ENCODE measurements at places on chromosomes 7 and 10.

- DNase-seq = no peak
These were observed 350.6 kb downstream of the TFEC start for GRCh38 chr7:115679976-115680375.

DNA sequence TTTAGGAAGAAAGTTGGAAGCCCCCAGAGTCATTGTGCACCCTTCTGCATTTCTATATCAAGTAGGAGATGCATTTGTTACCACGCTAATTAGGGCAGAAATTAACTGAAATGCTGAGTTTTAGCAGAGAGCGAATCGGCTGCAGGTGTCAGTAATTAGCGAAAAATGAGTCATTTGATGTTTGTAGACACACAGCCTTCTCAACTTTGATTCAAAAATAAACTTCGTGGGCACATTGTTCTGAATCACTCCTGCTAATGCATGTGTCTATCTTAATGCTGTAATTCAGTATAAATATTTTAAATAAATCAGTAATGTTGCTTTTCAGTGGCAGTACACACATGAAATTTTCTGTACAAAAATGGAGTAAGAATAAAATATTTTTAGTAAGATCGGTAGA lies 109.5 kb upstream of the CARD11 start:
- no peak for DNase-seq

- DNase-seq = no peak
These were observed at the start of gene AMPH for GRCh38 chr7:38630720-38631673. AMPH (minus strand) TSS chr7:38631373; CDS start chr7:38631351, 22 bp downstream.

DNA sequence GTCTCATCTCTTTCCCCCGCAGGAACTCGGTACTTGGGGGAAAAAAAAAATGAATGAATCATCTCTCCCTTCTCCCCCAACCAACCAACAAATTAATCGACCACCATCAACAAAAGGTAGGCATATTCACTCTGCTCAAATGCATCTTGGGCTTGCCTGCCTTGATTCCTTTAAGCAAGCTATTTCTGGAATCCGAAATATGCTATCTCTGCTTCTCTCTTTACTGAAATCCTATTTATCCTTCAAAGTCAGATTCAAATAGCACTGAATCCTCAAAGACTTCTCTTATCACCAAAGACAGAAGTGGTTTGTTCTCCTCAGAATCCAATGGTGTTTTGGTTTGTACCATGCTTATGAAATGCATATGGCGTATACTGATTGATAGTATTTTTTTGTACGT lies 49.6 kb upstream of the TPK1 start:
- DNase-seq = no peak

- DNase-seq = no peak
These were observed 19.6 kb downstream of the GIMAP4 start for GRCh38 chr7:150586785-150587152.

GRCh38 chr10:121680879-121681655 lies 82.8 kb upstream of the FGFR2 start:
- no peak for DNase-seq
